ENCODE measurements at places on chromosomes 13 and 19.

DNA sequence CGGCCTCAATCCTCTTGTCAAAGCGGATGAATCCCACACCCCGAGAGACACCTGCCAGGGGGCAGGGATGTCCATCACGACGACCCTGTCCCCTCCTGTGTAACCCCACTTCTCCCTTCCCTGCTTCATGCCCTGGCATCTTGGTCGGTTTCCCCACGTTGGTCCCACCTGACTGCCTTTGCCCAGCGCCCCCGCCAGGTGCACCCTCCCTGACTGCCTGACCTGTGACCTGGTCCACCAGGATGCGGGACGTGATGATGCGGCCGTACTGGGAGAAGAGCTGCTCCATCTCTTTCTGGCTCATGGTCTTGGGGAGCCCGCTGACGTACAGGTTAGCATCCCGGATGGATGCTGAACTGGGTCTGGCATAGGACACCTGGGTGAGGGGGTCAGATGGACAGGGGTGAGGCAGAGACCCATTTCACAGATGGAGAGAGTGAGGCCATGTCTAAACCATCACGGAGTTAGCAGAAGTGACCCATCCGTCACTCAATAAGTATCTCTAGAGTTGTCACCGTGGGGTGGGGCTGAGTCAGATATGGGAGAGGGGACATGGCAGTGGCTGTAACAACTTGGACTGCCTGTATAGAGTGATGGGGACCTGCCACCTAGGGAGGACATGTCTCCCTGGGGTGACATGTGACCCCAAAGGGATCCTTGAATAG is 22.5 kb downstream of the ELAVL3 start:
- no peak for DNase-seq

GRCh38 chr19:12331211-12331941 is 2.1 kb downstream of the ZNF563 start:
- DNase-seq = no peak

DNA sequence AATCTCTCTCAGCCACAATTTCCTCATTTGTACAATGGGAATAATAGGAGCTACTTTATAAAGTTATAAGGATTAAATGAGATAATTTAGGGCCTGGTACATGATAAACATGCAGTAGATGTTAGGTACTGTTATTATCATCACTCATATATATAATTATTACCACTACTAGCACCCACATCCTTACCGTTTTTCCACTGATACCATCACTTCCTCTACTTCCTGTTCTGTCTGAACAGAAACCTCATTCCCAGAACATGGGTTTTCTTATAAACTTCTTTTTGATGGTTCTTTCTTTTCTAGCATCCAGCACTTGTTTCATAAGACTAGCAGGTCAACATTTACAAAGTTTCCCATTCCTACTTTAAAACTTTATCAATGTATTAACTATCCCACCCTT is 6.3 kb downstream of the CDADC1 start:
- DNase-seq = no peak

GRCh38 chr13:43326100-43326499 is 302.7 kb downstream of the DNAJC15 start:
- DNase-seq = no peak

DNA sequence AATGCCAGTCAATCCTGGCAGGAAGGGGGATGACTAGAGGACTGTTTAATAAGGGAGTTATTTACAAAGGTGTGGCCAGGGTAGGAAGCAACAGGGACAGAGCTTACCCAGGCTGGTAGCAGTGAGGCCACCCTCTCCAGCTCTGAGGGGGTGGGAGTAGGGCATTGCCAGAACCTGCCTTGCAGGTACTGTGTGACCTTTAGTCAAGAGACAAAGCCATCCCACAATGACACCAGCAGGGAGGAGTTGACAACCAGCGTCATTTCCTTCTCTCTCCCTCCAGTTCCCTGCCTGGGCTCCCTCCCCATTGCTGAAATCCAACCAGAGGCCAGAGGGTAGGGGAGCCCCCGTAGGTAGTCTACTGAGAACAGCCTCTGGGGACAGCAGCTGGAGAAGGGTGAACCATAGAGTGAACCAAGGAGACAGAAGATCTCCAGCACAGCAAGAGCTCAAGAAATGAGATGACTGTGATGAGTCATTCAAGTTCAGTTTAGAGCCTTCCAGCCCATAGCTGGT is 33.3 kb upstream of the SPATA13 start:
- no peak for DNase-seq

GRCh38 chr13:30257468-30258099 is 49.8 kb downstream of the KATNAL1 start:
- DNase-seq = no peak

- no peak for DNase-seq
These were observed 39.5 kb upstream of the FAM216B start for GRCh38 chr13:42741914-42742313.

GRCh38 chr19:51123802-51124201 is 904 bp upstream of the SIGLEC9 start:
- no peak for DNase-seq

DNA sequence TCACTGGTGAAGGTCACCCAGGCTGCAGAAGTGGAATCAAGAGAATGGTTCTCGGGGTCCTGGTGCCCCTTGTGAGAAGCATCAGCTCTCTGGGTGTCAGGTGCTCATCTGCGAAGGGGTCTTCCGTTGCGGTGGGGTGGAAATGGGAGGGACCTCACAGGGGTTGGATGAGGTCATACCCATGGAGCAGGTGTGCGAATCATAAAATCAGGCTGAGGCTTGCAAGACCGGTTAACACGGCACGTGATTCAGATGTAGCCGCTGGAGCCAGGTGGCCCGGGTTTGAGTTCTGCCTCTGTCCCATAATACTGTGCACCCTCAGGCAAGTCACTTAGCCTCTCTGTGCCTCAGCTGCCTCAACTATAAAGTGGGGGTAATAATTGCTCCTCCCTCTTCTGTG is 3.9 kb upstream of the KLK15 start:
- DNase-seq = peak; percentile 51

DNA sequence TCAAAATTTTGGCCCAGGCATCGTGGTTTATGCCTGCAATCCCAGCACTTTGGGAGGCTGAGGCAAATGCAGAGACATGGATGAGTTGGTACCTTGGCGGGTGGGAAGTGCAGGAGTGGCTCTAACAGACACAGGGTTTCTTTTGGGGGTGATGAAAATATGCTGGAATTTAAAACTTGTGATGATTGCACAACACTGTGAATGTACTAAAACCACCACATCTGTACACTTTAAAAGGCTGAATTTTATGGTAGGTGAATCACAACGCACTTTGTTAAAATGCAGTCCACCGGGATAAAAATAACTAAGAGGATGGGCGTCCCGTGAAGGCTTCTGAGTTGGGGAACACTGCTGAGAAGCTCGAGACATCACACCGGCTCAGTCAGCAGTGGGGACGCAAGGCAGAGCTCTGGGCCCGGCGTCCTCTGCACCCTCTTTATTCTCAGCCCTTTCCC is 47.1 kb downstream of the MLLT1 start:
- no peak for DNase-seq

Measured in NCI-H1436 (cell line).